Foreskin fibroblast (primary cell): ENCODE measurements at places on chromosomes 11 and 22.
A peak's percentile ranks its signal among the peaks of the same experiment; 100 is the strongest.

DNA sequence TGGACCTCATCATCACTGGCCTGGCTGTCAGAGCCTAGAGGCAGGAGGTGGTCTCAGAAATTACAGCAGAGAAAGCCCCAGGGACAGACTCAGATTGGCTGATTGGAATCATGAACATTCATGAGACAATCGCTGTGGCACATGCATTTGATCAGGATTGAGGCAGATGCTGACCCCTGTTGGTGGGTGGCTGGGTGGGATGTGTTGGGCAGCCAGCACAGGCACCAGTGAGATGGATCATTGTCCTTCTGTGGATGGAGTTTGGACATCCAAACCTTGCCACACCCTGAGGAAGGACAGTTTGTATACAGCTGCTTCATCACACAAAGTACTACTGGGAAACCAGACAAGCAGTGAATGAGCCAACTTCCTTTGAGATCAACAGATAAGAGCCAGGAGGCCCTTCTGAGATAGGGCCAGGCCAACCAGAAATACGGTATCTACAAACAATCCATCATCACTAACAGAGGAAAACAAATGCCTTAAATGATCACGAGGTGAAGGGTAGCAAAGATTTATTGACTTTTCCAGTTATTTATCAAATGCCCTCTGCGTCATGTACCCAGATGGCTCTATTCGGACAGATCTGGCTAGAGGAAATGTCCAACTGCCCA lies 17.3 kb downstream of the COMMD9 start:
- no peak for DNase-seq

GRCh38 chr22:20983081-20983771 lies 1.1 kb downstream of the LZTR1 start:
- no peak for DNase-seq

DNA sequence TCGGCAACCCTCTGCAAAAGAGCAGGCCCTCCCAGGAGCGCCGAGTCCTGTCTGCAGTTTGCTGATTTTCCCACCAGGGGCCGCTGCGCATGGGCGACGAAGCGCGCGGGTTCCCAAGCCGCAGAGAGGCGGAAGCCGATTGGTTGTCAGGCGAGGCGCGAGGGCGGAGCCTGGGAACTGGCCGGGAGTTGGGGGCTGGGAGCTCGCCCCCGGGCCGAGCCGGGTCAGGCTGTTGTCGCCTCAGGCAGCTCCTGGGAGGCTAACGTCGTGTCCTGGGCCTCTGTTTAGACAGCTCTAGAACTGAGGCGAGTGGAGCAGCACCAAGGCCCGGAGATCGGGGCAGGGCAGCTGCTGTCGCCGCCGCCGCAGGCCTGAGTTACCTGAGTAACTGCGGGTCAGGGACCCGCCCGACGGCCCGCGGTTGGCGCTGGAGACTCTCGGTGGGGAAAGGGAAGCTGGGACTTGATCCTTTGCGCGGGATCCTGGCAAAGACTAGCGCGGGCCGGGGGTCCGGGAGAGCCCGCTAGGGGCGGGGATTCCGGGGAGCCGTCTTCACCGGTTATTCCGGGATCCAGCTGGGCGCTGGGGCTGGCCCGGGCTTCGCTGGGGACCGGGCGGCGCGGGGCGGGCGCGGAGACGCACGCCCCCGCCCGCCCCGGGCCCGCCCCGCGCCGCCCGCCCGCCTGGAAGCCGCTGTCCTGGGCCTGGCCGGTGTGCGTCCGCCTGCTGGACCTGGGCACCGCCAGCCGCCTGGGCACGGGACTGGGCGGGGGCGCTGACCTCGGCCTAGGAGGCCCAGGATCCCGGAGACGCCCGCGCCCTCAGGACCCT lies at the start of gene STIM1:
TSS of gene STIM1 (plus strand) at position 688 of the 831 bp plus-strand sequence. CDS start 607 bp downstream, outside the sequence.
- DNase-seq: peak; percentile 85

GRCh38 chr11:84522331-84522730 lies 1104.8 kb downstream of the DLG2 start:
- no peak for DNase-seq

DNA sequence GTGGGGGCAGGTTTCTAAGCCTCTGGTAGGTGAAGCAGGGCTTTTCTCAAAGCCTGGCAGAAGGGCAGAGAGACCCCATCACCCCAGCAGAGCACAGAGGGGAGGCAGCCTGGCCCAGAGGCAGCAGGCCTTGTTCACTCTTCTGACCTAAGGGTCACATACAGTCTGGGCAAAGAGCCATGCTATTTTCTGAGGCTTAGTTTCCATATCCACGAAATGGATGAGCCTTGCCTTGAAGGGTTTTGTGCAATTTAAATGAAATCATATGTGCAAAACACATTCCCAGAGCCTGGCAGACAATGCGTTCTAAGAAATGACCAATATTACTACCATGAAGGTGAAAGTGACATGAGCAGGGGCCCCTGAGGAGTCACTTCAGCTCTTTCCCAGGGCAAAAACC lies 44.5 kb downstream of the HIRA start:
- DNase-seq: no peak

DNA sequence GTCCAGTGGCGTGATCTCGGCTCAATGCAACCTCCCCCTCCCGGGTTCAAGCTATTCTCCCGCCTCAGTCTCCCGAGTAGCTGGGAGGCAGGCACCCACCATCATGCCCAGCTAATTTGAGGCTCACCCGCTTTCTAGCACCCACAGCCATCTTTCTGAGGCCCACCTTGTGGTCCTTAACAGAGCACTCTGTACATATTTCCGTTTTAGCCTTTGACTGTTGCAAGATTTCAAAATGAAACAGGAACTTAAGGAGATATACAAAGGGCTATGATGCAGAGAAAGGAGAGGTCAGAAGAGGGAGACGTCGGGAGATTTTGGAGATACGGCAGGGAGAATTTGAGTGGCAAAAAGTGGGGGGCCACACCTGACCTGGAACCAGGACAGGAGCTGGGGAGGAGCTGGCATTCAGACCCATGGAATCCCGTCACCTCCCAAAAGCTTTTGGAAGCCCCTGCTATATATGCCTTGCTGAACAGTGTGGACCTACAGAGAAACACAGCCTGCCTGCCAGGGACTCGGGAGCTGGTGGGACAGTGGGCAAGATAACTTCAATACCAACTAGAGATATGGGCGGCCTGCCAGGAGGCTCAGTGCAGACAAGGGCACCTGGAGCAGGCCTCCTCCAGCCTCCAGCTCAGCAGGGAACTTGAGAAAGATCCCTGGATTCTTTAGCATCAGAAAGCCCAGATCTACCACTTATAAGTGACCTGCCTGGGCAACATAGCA lies 8.0 kb upstream of the CLCF1 start:
- peak; percentile 12 for DNase-seq
